ENCODE measurements at places on chromosomes 5 and 9. TPM values are rescaled to one million over a fixed set of nuclear protein-coding genes. Genes with fewer than 3 reads are reported as not detected.

- no peak for DNase-seq
These were observed 30.8 kb downstream of the NAA35 start for GRCh38 chr9:85971731-85972130.

GRCh38 chr9:2838371-2839000, 5.4 kb downstream of the PUM3 start:
- no peak for DNase-seq

DNA sequence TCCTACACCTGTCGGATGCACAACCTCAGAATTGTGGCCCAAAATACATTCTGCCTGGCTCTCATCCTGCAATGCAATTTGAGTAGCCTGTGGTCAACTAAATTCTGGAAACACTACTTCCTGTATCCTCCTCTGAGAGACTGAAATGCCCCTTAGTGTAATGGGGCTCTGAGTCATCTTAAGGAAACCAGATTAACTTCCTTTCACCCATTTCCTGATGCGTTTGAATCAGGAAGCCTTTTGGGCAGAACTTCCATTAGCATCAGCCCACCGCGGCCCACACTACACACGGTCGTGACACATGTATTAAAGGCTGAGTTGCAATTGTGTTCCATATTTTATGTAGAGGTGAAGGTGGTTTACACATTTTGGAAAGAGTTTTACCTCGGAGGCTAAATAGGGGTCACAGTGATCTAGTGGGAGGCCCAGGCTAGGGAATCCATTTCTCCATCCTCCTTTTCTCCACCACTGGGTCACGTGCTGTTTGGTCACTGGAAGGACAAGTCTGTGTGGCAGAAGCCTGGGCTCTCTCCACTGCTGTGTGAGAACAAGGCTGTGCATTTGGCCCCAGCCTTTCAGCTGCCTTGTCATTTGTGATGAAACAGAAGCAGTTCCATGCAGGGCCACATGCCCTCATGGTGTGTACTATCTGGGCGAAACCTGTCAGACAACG, 55.9 kb downstream of the DAP start:
- DNase-seq: no peak

GRCh38 chr9:316382-316965, 101.8 kb downstream of the DOCK8 start:
- DNase-seq: no peak

GRCh38 chr9:68678430-68678829, 26.6 kb upstream of the PIP5K1B start:
- no peak for DNase-seq

DNA sequence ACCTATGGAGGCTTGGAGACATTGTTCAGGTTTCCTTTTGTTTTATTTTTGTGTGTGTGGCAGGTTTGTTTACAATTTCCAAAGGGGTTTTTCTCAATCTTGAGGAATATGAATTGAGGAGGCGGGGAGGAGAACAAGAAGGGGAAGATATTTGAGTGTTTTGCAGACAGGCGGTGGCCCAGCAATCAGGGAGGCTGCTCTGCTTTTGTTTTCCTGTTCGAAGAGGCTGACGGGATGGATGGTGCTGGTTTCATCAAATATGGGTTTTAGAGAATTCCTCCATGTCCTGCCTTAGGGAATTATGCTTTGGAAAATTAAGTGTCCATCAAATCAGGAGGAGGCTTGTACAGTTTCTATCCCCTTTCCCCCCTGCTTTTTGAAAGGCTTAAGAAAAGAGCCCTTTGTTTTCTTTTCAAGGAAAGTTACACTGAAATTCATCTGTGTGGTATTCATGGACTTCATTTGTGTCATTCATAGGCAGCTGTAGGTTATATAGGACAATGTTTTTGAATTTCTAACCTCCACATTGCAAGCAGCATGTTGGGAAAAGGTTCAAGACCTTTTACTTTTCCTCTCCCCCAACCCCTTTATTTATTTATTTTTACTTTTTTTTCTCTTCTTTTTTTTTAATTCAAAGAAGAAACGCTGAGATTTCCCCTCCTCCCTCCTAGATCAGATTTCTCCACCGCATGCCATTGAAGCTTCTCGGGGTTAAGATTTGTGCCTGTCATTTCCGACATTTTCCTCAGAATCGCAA, 107.4 kb downstream of the ZNF462 start:
- DNase-seq: no peak

DNA sequence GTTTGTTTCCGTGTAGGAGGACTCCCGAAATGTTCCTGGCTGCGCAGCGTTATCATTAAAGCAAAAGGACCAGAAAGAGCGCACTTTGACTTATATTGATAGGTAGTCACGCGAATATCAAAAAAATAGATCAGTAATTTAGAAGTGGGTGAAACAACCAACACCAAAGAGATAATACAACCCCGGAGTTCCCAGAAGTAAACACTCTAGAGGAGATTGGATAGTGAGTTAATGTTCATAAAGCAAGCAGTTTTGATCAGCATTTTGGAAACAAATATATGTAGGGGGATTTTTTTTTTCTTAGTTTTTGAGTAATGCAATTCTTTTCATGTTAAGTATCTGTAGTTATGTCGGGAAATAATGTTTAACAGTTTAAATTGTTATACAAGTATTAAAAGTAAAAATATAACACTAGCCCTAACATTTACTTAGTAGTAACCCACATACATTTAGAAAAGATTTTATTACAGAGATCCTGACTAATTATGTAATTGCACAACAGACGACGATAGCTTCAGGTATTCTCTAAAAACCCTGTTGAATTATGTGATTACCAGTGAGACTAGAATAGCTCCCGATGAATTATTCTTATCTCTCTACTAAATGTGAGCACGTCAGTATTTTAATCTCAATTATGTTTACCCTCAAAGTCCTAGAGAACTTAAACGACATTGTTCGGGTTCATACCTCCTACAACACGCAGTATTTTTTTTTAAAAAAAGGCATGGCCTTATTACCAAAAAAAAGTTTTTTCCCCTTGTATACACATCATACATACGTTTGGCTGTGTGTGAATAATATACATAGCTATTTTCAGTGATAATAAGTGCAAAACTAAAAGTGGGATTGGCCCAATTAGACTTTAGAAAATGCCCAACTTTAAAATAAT, 9.4 kb upstream of the NFIB start:
- no peak for DNase-seq

Gene C5orf46
- not detected for total RNA-seq

Gene PKD2L2
- not detected for total RNA-seq

Gene RXRA
- total RNA-seq: 41.9 TPM
